ENCODE measurements at places on chromosomes 1 and 21. TPM values are rescaled to one million over a fixed set of nuclear protein-coding genes. Genes with fewer than 3 reads are reported as not detected.

The ST3GAL3 gene
- 22.4 TPM for total RNA-seq

DNA sequence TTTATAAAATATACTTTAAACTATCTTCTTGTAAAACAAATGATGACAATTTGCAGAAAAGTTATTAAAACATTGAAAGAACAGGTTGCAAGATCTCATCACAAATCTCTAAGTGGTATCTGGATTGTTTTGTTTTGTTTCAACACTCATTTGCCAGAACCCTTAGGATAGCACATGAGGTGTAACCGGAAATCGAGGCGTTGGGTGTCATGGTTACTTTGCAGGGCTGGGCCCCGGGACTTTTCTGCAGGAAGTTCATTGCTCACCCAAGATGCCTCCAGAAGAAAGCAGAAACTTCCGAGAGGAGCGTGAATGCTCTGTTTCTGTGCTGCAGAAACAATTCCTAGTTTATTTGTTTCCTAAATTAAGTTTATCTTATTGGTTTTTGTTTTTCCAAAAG, 2.5 kb downstream of the DISC1 start:
- DNase-seq = no peak

DNA sequence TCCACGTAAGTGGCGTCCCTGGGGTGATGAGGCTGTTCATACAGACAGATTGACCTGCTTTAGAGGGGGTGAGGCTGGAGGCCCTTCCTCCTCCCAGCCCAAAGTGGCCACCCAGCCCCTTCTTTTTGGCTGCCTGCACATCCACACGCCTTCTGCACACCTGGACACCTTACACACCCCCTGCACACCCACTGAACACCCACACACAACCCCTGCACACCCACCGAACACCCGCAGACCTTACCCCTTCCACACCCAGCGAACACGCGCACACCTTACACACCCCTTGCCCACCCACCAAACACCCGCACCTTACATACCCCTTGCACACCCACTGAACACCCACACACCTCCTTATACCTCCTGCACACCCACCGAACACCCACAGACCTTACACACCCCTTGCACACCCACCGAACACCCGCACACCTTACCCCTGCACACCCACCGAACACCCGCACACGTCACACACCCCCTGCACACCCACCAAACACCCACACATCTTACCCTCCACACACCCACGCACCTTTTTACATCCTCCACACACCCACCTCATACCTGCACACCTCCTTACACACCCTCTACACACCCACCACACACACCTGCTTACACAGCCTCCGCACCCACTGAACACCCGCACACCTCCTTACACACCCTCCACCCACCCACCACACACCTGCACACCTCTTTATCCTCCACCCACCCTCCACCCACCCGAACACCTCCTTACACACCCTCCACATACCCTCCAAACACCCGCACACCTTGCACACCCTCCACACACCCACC, 37.7 kb downstream of the COQ8A start:
- no peak for DNase-seq

GRCh38 chr1:106022312-106022902, 1034.1 kb upstream of the PRMT6 start:
- DNase-seq = peak; percentile 20

GRCh38 chr1:182015360-182015759, 46.2 kb downstream of the ZNF648 start:
- DNase-seq = no peak

DNA sequence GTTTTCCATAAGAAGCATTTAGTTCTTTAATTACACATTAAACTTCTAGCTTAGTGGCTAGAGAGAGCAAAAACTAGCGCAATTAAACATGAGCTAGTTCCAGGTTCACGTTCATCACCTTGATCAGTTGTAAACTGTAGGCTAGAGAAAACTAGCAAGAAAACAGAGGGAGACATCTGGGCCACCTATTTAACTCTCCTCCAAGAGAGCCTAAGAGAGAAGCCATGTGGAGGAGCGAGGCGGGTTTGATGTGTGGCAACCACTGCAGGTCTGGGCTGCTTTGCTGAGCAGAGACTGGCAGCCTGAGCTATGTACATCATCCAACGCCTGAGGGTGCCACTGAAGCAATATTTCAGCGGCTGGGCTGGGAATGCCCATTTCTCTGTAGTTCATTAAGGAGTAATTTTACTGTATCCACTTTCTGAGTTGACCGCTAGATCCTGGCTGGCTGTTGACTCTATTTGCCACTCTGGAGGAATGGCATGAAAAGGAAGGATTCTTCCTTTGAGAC, 252.9 kb downstream of the DYRK1A start:
- DNase-seq = peak; percentile 84

GRCh38 chr1:236120721-236121153, 21.6 kb upstream of the GPR137B start:
- DNase-seq = no peak

- peak; percentile 59 for DNase-seq
These were observed 96.4 kb upstream of the PPP2R5A start for GRCh38 chr1:212188599-212189351.

DNA sequence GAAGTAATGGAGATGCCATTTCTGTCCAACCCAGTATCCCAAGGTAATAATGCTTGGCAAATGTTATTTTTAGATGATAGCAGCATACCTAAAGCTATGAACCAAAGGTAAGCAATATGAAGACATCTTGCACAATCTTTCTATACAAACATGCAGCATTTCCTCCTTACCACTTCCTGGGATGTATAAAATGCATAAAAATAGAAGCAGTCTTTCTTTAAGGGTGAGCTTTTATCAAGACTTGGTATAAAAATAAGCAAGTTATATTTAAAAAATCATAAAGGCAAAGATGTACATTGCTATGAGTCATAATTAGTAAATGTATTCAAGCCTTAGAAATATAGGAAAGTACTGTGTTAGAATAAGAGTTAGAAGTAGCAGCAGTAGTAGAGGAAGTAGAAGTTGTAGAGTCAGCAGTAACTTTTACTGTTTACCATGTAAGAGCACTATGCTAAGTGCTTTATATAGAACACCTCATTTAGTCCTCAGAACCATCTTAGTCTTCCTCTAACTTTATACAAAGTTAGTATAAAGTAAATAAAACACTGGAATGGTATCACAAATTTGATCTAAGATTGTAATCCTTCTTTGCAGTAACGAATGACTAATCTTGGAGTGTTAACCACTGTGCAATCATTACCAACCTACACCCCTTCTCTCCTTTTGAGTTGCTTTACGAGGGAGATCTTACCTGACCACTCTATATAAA, 371.3 kb downstream of the VAV3 start:
- DNase-seq = peak; percentile 21

The ICOSLG gene
- total RNA-seq = 1.5 TPM

- DNase-seq = no peak
These were observed 44.3 kb upstream of the ZC3H11B start for GRCh38 chr1:219657186-219657585.

DNA sequence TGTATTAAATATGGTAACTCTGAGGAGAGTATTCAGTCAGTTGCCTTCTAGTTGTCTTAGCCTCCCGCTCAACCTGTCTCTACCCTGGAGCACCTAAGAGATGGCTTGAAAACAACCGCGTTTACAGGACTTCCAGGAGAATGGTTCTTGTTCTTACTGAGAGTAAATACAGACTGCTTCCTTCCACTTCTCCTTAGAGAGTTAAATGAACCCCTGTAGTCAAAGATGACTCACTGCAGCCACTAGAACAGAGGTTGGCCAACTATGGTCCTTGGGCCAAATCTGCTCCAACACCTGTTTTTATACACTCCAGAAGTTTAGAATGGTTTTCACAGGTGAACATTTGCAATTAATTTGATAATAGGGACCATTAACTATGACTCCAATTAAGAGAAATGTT, 60.1 kb upstream of the ASB17 start:
- peak; percentile 27 for DNase-seq

DNA sequence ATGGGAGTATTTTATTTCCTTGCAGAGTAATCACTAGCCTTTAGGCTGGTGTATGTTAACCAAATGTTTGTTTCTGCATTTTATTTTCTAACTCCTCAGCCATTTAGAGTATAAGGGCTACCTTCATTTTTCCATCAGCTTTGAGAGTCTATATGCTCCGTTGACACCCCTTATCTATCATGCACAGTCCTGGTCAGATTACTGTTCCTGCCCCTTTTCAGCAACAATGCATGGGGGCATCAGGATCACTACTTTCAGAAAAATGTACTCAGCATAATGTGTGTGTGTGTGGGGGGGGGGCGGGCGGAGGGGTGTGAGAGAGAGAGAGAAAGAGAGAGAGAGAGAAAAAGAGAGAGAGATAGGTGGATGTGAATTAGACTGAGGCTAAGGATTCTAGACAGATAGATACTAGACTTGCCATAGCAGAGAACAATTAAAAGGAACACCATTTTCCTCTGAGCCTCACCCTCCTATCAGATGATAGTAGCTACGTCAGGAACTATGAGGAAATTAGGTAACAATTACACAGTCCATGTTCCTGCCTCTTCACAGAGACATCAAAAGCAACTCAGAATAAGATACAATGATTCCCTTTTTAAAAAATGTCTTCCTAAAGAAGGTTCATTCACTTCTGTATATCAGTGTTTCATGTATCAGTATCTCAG, 40.8 kb downstream of the FCER1A start:
- DNase-seq = no peak

Measured in MCF 10A (cell line).